ENCODE measurements at places on chromosomes 11 and 22.

- no peak for DNase-seq
Observed at GRCh38 chr11:99742501-99742900, 721.8 kb downstream of the CNTN5 start.

GRCh38 chr11:115871161-115871760 lies 367.0 kb upstream of the CADM1 start:
- no peak for DNase-seq

DNA sequence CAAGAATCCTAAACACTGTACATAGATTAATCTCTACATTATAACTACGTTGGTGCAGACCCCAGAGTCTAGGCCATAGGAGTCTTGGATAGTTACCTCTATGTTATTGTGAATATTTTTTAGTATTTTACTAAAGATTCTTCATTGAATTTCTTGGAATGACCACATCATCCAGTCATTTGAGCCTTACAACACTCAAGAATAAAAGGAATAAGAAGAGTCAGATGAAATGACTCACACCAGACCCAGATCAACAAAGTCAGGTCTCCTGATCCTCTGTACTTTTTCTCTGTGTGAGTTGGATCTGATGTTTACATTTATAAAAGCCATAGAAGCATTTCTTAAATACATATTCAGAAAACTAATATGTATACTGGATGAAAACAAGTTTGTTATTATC lies 179.2 kb upstream of the ARHGAP20 start:
- DNase-seq = no peak

GRCh38 chr11:72609045-72609444 lies 65.2 kb downstream of the PDE2A start:
- no peak for DNase-seq

Measured in stimulated activated CD4-positive, alpha-beta T cell treated with anti-CD3 and anti-CD28 coated beads, Interleukin-4, amount 100 ng/mL, for 1 hour (primary cell).